ENCODE measurements at places on chromosomes 11 and 22.

DNA sequence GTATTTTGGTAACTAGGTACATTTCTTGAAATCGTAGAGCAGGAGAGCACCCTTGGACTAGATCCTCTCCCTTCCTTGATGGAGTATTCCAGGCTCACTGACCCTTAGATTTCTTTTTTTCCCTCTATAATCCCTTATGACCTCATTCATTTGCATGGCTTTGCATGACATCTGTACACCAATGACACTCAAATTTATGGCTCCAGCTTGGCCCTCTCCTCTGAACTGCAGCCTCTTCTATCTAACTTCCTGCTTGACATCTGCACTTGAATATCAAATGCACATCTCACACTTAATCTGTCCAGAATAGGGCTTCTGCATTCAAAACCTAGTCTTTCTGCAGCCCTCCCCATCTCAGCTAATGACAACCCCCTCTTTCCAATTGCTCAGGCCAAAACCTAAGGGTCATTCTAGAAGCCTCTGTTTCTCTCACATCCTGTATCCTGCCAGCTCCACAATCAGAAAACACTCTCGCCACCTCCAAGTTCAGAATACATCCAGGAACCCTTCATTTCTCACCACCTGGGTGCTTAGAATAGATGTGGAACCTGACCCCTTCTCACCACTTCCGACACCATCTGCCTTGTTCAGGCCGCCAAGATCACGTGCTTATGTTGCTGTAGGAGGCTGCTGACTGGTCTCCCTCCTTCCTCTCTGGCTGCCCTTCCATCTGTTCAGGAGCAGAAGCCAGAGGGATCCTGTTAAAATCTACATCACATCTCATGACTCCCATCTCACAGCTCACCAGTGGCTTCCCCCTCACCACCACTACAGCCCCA is 138.9 kb upstream of the MTNR1B start:
- no peak for DNase-seq

GRCh38 chr11:70810133-70810532 is 411.8 kb downstream of the CTTN start:
- DNase-seq: no peak

DNA sequence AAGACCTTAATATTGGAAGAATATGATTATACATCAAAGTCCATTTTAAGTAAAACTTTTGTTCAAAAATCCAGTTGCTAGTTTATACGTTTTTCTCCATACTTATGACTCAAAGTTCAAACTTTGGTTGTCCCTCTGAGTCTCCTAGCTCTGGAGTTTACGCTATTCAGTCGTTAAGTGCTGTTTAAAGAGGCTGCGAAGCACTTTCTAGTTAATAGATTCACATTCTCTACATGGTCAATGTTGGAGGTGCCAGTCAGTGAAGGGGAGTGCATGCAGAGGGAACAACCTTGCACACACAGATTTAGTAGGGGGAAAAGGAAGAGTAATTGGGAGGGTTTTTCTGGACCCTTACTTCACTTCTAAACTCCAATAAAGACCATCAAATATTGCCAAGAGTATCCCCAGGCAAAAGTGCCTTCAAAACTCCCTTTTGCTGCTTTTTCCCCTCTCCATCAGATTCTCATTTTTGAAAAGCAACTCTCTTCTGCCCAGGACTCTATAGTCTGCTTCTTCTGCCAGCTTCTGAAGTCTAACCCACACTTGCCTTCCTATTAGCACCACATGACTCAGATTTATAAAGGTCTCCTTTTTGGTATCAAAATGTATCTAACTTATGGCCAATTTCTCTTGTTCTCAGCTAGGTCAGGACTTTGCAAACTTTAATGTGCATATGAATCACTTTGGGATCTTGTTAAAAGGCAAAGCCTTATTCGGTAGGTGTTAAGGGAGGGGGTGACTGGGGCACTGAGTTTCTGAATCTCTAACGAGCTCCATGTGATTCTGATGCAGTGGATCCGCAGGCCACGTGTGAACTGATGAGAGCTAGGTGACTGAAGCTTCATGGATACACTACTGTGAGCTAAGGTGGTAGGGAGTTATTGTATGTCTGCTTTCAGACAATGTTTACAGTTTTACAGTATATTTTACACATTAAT is 96.2 kb upstream of the MTMR2 start:
- no peak for DNase-seq

DNA sequence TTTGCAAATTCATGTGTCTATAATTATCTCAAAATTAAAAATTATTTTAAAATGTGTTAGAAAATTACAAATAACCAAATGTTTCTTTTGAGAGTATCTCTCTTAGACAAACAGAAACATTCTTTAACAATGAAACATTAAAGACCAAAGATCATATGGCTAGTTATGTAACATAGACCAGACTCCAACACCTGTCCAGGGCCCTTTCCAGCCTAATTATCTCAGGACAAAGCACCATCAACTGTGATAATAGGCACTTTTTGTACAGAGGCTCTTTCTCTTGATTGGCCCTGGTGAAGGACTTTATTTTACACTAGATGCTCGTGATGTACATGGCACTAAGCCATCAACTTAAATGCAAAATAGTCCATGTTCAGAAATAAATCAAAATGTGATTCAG is 5.0 kb upstream of the PLEKHA7 start:
- no peak for DNase-seq

DNA sequence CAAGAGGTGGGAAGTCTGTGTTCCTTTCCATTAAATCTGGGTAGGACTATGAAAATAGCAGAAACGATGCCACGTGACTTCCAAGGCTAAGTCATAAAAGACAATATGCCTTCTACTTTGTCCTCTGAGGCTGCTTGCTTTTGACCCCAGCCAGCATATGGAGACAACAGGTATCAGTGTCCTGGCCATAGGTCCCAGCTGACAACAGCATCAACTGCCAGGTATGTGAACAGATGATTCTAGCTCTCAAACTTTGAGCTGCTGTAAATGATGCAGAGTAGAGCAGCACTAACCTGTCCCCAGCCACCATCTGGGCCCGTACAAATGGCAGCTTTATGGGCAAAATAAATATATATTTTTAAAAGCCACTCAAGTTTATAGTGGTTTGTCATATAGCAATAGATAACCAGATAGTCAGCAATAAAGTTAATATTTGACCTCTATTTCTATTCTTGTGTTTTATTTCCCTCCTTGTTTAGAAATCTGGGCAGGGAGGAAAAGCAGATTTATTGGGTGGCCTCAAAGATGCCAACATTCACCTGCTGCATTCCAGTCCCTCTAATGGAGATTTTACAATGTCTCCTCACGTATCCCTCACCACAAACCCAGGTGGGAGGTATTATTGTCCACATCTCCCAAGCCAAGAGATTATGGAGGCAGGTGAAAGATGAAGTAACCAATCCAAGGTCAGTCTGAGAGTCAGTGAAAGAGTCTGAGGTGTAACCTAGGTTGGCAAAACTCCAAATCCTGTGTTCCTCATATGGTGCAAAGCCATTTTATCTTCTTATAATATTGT is 209.6 kb upstream of the LARGE1 start:
- no peak for DNase-seq

Data from activated CD8-positive, alpha-beta memory T cell treated with anti-CD3 and anti-CD28 coated beads, Interleukin-2, amount 50 U/mL, for 48 hours (primary cell).